ENCODE measurements at places on chromosomes 1 and 21.

DNA sequence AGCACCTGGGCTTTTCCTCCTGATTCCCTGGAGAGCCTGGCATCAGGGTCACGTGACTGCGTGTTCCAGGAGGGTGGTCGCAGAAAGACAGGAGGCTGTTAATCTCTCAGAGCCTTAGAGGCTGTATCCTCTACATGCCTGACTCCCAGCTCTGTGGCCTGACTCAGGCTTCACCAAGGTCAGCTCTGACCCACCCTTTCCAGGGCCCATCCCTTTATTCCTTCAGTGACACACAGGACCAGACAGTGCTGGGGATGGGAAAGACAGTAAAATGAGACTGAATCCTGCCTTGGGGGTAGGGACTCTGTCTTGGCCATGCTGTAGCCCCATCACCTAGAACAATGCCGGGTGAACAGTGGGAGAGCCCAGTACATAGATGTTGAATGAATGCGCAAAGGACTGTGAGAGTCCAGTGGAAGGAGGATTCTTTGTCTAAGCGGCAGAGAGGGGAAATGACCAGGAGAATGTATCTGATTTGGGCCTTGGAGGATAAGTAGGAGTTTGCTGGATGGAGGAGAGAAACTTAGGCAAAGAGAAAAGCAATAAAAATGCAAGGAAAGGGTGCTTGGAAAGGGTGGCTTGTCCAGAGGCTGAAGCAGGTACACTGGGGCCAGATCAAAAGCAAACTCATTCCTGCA lies 33.0 kb downstream of the EPHX1 start:
- DNase-seq: no peak

DNA sequence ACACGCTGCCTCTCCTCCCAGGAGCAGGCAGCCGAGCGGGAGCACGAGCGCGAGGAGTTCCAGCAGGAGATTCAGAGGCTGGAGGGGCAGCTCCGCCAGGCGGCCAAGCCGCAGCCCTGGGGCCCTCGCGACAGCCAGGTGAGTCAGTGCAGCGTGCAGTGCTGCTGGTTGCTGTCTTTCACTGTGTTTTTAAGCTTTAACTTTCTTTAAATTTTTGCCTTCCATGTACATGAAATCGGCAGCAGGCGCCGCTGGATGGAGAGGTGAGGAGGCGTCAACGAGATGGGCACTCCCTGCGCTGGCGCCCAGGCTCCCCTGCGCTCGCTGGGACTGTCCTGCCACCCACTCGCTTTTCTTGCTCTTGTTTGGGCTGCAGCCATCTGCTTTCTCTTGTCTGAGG lies 60.7 kb upstream of the DIP2A start:
- DNase-seq: no peak

- DNase-seq: no peak
Measured at GRCh38 chr1:50492142-50492541, 68.9 kb upstream of the DMRTA2 start.

- no peak for DNase-seq
Measured at GRCh38 chr1:22212400-22213233, 69.7 kb upstream of the WNT4 start.

DNA sequence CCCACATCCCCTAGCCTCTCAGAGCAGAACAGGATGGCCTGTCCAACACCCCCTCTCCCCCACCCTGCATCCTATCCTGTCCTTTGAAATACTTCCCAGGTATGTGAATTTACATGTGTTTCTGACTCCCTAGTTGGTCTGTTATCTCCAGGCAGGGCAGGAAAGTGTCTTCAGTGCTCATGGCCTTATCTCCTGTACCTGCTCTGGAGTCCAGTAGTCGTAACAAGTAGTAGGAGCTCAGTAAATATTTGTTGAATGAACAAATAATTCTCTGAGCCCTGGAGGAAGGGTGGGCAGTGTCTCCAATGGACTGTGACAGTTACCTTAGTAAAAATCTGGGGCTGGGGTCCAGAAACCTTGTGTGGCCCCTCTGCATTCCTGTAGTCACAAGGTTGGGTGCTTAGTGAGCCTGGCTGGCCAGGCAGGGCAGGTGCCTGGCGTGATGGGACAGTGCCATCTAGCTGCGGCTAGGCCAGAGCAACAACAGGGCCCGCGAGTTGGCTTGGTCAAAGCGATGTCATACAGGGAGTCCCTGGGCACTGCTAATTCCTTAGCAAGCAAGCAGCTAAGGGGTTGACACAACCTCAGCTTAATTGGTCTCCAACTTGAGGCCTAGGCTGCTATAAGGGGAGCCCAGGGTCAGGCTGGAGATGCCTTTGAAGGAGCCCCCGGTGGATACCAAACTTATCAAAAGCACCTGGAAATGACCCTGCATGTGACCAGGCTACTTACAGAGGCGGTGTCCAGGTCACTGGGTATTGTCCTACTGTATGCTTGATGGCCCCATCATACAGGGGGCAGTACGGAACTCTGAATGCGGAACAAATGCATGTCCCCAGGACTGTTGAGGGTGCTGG lies 89.0 kb upstream of the PPM1J start:
- peak; percentile 42 for DNase-seq

- DNase-seq: no peak
Measured at GRCh38 chr1:222331340-222331739, 216.6 kb downstream of the HHIPL2 start.

- DNase-seq: no peak
Measured at GRCh38 chr1:161084597-161084988, 4.8 kb downstream of the NECTIN4 start.

GRCh38 chr1:211490821-211491415 lies 1.0 kb downstream of the RD3 start:
- DNase-seq: no peak

DNA sequence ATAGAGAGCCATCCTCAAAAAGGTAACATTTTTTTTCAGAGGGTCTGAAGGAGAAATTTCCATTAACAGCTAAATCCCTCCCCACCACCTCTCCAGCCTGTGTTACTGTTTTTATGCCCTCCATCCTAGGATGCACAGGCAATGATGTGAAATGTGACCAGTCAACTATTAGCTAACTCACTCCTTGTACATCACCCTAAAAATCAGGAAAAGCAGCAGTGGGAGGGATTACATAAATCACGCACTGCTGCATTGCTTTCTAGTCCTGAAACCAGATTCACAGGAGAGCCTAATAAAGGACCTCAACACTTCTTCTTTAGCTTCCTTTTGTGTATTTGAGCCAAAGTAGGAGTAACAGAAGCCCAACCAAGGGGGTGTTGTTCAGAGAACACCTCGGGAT lies 66.3 kb downstream of the LMO4 start:
- no peak for DNase-seq

- no peak for DNase-seq
Measured at GRCh38 chr1:20891091-20891490, 104.0 kb upstream of the HP1BP3 start.

GRCh38 chr1:233432916-233433315 lies 105.4 kb downstream of the MAP3K21 start:
- DNase-seq: no peak

DNA sequence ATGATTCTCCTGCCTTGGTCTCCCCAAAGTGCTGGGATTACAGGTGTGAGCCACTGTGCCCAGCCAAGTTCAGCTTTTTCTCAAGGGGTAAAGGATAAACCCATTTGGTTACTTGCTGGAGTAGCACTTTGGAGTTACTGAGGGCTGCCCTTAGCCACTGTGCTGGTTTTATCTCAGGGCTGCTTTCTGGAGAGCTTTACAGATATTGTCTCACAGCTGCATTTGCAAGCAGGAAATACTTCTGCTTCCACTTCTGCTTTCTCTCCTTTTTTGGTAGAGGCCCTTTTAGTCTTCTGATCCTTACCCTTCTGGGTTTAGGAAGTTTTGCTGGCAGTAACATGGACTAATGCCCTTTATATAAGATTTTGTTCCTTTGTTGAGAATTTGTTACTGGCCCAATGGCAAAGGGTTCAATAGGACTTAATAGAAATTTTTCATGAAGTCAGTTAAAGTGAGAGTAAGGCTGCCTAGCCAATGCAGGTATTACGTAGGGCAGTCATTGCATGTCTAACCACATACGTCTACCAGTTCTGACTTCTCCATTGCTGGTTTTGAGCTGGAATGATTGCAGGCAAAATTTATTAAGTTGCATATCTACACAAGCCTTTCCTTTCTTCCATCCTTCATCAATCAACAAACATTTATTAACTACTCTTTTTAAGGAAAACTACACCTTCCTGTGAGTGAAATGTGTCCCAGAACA lies 24.4 kb downstream of the CAP1 start:
- DNase-seq: no peak

DNA sequence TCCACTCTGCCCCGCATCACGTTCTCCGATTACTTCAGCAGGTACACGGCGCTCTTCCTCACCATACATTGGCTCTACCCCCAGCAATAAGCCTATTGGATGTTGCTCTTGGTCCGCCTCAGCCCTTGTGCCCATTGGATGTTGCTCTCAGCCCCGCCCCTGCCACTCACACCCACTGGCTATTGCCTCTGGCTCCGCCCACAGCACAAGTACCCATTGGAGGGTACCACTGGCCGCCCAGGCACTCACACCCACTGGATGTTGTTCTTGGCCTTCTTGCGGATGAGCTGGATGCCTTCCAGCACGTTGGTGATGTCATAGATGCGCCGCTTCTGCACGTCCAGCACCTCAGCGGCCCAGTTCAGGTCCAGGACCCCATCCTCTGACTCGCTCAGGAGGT lies 9.4 kb downstream of the E2F2 start:
- no peak for DNase-seq

DNA sequence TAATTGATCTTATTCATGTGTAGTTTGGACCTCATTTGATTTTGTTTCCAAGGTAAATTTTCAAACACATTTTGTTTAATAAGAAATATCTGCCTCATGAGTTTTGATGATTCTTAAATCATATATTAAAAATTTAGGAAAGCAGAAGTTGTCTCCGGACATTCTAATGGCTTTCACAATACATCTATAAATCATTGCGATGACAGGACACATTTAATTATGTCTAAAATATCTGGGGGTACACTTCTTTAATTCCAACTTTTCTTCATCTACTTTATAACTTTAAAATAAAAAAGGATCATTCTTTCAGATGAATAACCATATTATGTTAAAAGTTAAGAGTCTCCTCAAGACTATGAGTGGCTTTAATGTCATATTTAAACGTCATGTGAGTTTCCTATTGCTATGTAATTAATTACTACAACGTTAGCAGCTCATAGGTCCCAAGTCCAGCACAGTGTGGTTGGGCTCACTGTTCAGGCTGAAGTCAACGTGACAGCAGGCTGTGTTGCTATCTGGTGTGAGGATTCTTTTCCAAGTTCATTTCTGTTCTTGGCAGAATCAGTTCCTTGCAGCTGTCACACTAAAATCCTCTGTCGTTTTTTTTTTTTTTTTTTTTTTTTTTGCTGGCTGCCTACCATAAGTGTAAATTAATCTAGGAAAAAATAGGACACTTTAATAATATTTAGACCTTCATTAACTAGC lies 893.5 kb downstream of the LTN1 start:
- DNase-seq: no peak

DNA sequence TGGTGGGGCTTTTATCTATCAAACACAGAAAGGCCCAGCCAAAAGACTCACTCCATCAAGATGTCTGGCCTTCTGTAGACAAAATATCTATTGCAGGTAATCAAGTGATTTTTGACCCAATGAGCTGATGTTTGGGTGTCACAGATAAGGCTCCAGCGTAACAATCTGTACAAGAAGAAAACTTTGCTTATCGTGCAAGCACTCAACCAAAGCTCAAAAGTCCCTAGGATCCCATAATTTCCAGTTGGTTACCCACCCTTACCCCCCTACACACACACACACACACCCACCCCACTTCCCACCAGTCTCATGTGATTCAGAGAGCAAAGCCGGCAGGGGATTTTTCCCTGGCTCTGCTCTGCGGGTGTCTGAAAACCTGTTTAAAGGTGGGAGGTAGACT lies 5.8 kb downstream of the ITPKB start:
- no peak for DNase-seq

DNA sequence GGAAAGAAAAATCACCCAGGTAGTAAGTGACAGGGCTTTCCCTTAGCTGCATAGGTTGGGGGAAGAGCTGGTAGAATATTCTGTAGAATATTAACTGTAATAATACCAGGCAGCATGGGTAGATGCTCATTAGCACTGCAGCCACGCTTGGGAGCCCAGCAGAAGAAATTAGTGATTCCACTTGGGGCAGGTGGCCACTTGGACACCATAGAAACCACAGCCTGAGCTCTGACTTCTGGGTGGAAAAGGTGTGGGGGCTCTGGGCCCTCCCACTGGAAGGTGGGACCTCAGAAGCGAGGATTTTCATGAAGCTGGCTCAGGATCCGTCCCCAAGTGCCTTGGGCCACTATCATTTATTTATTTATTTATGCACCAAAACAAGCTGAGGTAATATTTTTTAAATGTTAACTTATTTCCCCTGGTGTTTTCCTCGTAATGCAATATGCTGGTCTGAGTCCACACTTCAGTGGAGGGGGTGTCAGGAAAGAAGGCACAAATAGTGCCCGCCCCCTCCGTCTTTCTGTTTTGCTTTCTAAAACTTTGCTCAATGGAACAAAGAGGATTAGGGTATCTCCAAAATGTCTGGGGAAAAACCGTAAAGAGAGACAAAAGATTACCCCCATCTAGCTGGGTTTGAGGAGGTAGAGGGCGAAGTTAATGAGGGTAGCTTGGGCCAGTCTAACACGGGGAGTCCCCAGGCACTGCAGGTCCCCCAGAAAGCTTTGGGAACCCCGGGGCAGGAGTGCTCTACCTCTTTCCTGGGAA lies 75.2 kb upstream of the GADD45A start:
- no peak for DNase-seq

- DNase-seq: no peak
Measured at GRCh38 chr1:77858725-77859124, 29.7 kb upstream of the NEXN start.

- no peak for DNase-seq
Measured at GRCh38 chr21:34305605-34306604, 57.9 kb upstream of the KCNE2 start.

- DNase-seq: peak; percentile 19
Measured at GRCh38 chr21:14864211-14865021, 200.4 kb downstream of the NRIP1 start.

GRCh38 chr1:179995576-179995975 lies 41.0 kb downstream of the CEP350 start:
- DNase-seq: no peak

- DNase-seq: no peak
Measured at GRCh38 chr1:81004011-81004410, 796.7 kb upstream of the ADGRL2 start.

DNA sequence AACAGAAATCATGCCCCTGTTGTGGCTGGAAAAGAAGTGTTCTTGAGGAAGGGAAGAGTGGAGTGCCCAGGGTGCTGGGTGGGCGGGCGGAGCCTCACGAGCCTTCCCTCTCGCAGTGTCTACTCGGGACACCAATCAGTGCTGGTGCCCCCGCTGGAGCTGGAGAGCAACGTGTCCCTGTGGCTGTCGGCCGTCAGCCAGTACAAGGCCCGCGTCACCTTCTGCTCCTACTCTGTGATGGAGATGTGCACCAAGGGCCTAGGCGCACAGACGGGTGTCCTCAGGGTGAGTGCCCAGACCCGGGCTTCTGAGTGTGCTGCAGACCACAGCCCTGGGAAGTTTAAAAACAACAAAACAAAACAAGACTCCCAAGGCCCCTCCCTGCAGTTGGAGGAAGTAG lies 47.4 kb downstream of the S100B start:
- no peak for DNase-seq

GRCh38 chr1:245156736-245157505 lies 2.1 kb downstream of the KIF26B start:
- no peak for DNase-seq

- no peak for DNase-seq
Measured at GRCh38 chr1:241485554-241485992, 34.0 kb downstream of the FH start.

- no peak for DNase-seq
Measured at GRCh38 chr1:214844319-214844718, 238.2 kb upstream of the KCNK2 start.
